ENCODE measurements at places on chromosomes 5 and 9. TPM values are rescaled to one million over a fixed set of nuclear protein-coding genes. Genes with fewer than 3 reads are reported as not detected.

DNA sequence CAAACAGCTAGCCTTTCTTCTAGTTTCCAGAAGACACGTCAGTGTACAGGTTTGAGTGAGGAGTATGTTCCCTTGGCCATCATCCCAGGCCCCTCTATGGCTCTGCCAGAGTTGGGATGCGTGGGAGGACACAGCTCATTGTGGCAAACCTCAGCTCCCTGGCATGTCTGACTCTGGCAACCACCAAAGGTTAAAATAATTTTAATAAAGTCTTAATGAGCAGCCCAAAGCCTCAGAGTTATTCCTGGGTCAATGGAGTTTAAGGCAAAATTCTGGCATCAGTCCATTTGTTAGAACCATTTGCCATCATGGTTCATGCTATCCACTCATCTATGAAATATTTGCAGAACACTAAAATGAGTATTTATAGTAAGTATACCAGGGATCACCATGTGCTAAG is 79.8 kb upstream of the PAPPA start:
- no peak for DNase-seq

GRCh38 chr5:116419258-116419657 is 155.4 kb downstream of the SEMA6A start:
- DNase-seq: no peak

DNA sequence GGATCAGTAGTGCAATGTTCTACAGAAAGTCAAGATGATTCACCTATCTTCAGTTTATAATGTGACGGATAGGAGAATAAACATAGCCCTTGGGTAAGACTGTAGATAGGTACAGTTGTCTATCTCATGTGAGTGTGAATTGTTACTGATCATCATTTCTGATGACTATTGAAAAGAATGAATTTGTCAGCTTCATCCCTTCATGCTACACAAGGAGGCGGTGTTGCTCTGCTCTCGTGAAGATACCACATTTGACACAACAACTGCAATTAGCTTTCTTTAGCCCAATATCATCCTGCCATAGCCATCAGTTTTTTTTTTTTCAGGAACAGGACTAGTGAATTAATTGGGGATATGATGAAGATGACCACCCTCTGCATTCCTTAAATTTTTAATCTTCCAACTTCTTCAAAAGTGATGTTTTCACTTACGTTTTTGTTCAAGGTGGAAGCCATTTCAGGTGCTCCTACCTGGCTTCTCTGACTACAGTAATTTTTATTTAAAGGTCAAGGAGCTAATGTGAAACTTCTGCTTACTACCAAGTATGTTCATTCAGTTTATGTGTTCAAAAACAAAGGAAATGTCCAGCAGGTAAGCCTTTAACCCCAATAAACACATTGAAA is 152.9 kb upstream of the MOCS2 start:
- no peak for DNase-seq

GRCh38 chr9:122133263-122133983 is 26.2 kb downstream of the NDUFA8 start:
- DNase-seq: no peak

DNA sequence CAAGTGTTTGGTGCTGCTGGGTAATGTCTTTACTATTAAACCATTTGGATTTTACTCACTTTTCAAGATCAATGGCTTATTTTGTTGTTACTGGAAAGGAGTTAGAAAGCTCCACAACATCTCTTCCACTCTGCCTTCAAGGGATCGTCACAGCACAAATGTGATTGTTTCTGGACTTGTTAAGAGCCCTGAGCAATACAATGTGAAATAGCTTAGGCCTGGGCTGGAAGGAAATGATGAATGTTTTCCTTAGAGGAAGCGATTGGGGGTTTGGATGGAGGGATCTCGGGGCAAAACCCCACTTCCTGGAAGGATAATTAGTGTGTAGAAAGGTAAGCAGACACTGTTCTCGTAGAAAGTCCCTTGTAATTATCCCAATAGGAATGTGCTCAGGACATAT is 59.3 kb upstream of the MYO10 start:
- no peak for DNase-seq

Gene VCAN
- total RNA-seq: 66.9 TPM

DNA sequence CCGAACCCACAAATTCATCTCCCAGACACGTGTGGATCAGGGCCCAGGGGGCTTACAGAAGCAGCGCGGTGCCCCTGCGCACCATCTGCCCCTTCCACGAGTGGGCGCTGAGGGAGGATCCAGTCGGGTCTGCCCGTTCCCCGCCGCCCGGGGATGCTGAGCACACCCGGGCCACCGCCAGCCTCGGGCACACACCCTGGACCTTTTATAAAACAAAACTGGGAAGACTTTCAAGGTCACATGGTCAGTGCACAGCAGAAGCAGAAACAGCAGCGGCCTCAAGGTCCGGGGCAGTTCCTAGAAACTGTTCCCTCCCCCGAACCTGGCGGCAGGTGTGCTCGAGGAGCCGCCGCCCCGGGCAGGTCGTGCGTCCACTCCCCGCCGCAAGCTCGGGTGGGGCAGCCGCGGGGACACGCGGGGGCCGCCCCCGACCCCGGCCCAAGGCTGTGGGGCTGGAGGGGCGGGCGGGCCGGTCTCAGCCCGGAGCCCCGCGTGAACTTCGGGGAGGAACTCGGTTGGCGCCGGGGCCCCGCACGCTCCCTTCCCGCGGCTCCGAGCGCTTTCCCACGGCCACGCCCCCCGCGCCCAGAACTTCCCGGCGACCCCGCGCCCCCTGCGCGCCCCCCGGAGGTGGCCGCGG is 633 bp upstream of the PPP1R26 start:
- DNase-seq: no peak

All from esophagus muscularis mucosa (tissue), 4 donors.